ENCODE measurements at places on chromosomes 11 and 22.

DNA sequence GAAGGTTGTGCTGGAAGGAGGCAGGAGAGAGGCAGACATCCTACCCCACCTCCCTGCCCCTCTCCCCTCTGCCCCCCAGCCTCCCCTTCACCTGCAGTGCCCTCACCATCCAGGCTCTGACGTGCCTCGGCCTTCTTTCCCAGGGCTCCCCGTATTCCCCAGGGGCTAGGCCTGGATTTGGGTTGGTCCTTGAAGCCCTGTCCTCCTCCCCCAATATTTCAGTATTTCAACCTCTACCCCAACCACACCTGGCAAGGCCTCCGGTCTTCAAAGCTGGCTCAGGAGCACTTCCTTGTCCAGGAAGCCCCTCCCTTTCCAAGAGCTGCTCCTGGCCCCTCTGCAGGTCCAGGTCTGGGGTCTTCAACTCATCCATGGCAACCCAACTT is 8.6 kb upstream of the PDE2A start:
- DNase-seq: no peak

GRCh38 chr11:118054712-118055640 is 21.9 kb upstream of the TMPRSS4 start:
- no peak for DNase-seq

DNA sequence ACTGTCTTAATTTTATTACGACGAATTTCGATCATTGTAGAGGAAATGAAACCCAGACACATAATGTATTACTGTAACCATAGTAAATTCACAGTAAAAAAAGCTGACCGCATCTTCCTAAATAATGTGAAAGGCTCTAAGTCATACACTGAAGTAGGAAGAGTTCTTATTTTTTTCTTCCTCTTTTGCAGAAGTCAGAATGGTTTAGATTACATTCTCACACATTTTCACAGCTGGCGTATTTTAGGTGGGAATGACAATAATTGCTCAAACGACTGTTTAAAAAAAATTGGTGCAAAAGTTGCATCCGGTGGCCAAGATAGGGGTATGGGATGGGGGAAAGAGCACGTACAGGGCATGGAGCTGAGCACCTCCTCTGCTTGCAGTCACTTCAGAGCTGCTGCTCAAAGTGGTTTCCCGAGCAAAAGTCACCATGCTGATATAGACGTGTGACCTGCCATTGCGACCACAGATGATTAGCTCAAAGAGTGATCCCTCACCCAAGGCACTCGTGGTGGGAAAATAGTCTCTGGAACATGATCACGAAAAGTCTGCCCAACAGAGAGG is 35.3 kb downstream of the MMP13 start:
- no peak for DNase-seq

DNA sequence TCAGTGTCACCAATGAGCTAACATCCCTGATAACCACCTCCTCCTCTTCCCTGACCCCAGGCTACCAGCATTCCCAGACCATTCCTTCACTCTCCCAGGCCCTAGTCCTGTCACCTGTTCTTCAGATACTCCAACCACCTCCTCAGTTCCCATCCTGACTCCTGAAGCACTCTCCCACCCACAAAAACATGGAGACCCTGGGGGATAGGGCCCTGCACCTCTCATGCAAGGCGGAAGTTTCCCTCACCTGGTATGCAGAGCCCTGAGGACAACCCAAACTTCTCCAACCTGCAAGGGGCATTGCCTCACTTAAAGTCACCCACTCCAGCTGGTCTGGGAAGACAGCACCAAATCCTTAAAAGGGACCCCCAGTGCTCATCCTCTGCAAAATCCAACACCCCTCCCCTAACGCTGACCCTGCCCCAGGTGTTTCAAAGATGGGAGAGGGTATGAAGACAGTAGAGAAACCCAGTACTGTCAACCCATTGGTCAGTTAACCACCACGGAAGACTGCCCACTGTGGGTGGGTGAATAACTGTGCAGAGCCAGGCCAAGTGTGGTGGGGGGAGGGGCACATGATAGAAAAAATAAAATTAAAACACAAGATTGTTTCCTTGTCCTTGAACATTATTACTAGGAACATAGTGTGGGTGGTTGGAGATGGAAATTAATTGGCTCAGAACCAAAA is 1.4 kb downstream of the TNKS1BP1 start:
- no peak for DNase-seq

DNA sequence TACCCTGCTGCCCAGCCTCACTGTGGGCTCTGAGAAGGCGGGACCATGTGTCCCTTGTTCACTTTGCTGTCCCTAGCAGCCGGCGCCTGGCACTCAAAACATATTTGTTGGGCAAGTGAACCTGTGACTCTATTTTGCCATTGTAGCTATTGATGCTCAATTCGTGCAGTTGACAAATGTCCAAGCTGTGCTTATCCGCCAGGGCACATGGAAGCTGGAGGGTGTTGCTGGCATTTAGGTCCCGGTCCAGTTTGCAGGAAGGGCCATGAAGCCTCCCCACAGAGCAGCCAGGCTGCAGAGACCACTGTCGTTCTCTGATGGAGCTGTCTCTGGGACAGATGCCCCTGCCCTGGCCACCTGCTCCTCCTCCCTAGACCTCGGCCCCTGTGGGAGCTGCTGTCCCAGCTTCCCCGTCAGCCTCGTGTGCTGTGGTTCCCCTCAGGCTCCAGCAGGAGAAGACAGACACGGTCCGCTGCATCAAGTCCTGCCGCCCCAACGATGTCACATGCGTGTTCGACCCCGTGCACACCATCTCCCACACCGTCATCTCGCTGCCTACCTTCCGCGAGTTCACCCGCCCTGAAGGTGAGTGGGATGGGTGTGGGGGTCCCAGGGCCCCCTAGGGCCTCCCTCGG is 71.5 kb downstream of the FBLN1 start:
- DNase-seq: no peak

DNA sequence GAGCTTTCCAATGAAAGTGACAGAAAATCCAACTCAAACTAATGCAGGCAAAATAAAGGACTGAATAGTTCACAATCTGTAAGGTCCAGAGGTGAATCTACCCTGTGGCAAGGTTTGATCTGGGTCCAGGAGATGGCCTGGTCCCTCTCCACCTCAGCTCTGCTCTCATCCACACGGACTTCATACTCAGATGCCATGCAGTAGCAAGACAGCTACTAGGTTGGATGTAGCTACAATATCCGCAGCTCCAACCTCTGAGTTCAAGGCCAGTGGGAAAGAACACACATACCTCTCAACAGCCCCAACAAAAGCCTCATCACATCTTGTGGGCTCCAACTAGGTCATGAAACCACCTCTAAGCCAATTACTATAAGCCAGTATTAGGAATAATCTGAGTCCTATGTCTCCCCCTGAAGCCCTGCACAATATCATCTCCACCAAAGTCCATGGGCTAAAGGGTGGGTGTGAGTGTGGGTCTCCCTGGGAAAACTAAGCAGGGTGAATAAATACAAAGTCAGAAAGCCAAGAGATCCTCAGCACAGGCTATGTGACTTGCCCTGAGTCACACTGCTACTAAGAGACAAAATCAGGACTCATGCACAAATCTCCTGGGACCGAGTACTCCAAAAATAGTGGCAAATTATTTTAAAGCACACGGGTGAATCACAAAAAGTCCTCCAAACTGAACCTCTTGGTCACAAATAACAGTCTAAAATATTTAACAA is 78.8 kb downstream of the LARGE1 start:
- DNase-seq: no peak

- DNase-seq: no peak
Measured at GRCh38 chr11:48127521-48128183, 89.0 kb upstream of the OR4B1 start.

DNA sequence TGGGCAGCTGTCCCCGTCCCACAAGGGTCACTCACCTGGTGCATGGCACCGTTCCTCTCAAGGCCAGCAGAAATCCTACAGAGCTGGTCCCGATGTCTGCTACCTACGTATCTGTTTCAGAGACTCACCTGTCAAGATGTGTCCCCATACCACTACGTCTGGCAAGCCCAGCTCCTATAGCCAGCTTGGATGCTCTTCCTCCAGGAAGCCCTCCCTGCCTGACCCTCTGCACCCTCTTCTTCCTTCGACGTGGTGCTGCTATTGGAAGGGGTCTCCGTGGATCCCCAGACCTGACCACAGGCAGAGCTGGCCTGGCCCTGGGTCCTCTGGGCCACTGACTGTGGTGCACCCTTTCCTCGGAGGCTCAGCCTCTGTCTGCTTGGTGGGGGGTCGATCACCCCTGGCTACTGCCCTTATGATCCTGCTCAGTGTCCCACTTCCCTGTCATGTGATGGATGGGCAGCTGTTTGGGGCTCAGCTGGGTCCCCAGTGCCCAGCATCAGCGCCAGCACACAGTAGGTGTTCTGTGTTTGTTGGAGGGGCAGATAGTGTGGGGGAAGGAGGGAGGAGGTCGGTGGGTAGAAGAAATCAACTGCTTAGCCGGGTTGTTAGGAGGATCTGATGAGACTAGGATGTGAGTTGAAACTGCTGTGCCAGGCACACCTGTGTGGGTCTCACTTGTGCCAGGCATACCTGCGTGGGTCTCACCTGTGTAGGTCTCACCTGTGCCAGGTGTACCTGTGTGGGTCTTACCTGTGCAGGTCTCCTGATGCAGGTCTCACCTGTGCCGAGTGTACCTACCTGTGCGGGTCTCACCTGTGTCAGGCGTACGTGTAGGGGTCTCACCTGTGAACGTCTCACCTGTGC is 21.7 kb upstream of the ARHGAP8 start:
- DNase-seq: no peak

GRCh38 chr11:67534070-67534679 is 10.9 kb upstream of the CABP2 start:
- no peak for DNase-seq

- DNase-seq: no peak
Measured at GRCh38 chr11:63537293-63538101, 889 bp downstream of the PLAAT4 start.

GRCh38 chr11:40722179-40722795 is 737.2 kb downstream of the LRRC4C start:
- no peak for DNase-seq

DNA sequence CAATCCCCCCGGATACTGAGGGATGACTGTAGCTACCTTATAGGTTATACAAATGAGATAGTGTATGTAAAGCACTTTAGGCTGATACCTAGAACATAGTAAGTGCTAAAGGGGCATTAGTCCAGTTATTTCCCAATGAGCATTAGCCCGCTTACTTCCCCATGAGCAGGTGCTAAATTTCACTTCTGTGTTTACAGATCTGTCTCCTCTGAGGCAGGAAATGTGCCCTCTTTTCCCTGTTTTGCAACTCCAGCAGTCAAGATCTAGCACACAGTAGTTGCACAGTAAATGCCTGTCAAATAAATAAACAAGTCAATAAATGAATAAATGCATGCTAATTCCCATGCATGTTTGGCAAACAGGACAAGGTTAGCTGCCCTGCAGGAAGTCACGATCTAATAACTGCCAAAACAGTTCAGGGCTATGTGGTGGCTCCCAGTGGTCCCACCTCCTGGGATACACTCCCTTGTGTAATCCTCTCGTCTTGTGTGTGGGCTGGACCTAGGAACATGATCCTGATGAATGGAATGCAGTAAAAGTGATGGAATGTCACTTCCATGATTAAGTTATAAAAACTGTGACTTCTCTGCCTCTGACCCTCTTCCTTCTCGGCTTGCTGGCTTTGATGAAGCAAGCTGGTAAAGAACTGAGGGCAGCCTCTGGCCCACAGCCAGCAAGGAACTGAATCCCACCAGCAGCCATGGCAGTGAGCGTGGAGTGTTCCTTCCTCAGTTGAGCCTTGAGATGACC is 459.0 kb downstream of the SOX6 start:
- DNase-seq: no peak

DNA sequence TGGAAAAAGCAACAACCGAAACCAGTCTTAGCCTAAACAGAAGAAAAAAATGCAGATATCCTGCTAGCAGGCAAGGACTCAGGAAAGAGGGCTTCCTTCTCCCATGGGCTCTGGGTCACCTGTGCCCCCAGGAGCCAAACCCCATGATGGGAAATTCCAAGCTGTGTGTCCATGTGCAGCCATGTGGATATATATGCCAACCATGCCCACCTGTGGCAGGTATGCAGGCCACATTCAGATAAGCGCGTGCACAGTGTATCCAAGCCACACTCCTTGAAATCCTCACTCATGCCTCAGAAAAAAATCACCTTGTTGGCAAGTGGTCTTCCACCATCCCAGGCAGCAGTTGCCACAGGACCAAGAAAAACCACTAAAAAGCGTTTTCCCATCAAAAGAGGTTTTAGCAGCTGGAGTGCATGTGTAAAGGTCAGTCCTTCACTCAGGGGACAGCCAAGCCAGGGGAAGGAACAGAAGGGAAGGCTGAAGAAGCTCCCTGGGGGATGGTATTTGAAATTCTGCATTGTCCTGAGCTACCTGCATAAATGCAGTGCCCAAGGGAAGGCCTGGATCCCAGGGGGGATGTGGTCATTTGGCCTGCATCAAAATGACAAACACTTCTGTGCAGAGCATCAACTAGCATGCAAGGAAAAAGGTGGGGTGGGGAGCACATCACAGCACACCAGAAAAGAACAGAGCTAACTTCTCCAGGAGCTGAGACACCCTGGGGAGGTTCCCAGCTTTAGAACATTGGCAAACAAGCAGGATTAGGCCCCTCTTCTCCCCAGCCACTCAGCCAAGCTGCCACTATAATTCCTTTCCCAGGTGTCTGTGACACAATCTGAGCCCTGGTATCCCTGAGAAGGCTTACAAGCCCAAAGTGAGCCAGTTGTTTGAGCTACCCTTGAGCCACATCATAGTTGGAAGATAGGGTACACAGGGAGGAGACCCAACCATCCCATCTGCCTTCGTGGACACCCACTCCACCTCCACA is 76.2 kb downstream of the GALNT18 start:
- DNase-seq: no peak

All from activated naive CD8-positive, alpha-beta T cell treated with anti-CD3 and anti-CD28 coated beads, Interleukin-2, amount 50 U/mL, for 24 hours (primary cell).